CD8-positive, alpha-beta memory T cell (primary cell): ENCODE measurements at places on chromosomes 12 and 14. TPM values are rescaled to one million over a fixed set of nuclear protein-coding genes. Genes with fewer than 3 reads are reported as not detected.

- DNase-seq, result no peak
- H3K4me3 ChIP-seq, result no peak overlapping the region
- H3K36me3 ChIP-seq, result no peaks in the 10 kb centered on the region
- no peak overlapping the region for H3K27ac ChIP-seq
These were observed 6.3 kb upstream of the EMP1 start for GRCh38 chr12:13190275-13190674.

- peaks cover 3% of the 10 kb centered on the region for H3K27me3 ChIP-seq
- no peak overlapping the region for H3K4me3 ChIP-seq
- no peaks in the 10 kb centered on the region for H3K36me3 ChIP-seq
- no peak overlapping the region for H3K27ac ChIP-seq
These were observed 115.4 kb upstream of the VRK1 start for GRCh38 chr14:96681829-96682228.

- H3K27ac ChIP-seq, result no peak overlapping the region
- H3K4me1 ChIP-seq, result no peaks in the 10 kb centered on the region
- DNase-seq, result no peak
- H3K4me3 ChIP-seq, result no peak overlapping the region
- H3K36me3 ChIP-seq, result no peaks in the 10 kb centered on the region
These were observed 397.7 kb downstream of the PDZRN4 start for GRCh38 chr12:41585784-41586183.

DNA sequence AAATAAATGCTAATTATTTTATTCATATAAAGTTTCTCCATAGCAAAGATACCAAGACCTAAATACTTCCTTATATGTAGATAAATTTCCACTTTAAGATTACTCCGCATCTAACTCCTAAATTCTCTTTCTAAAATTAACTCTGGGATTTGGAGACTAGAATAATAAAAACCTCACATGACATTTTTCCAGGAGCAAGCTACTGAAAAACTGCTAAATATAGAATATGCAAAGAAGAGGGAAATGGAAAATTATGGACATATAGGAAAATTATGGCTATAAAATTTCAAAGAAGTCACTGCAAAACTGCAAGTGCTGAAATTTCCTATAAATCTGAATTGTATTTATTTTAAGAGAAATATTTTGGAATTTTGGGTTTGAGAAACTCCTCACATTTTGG, 186.2 kb downstream of the DUSP6 start:
- peaks cover 6% of the 10 kb centered on the region for H3K4me1 ChIP-seq
- no peak overlapping the region for H3K4me3 ChIP-seq
- H3K27me3 ChIP-seq, result no peaks in the 10 kb centered on the region
- H3K27ac ChIP-seq, result no peak overlapping the region

GRCh38 chr14:63573581-63573980, 30.4 kb upstream of the PPP2R5E start:
- H3K27ac ChIP-seq, result no peak overlapping the region
- DNase-seq, result no peak
- H3K36me3 ChIP-seq, result no peaks in the 10 kb centered on the region
- no peak overlapping the region for H3K4me3 ChIP-seq
- no peaks in the 10 kb centered on the region for H3K4me1 ChIP-seq
- H3K27me3 ChIP-seq, result no peaks in the 10 kb centered on the region

GRCh38 chr12:58026426-58026825, 85.1 kb downstream of the ATP23 start:
- no peak for DNase-seq
- no peak overlapping the region for H3K27ac ChIP-seq
- H3K36me3 ChIP-seq, result no peaks in the 10 kb centered on the region
- no peak overlapping the region for H3K4me3 ChIP-seq

- no peaks in the 10 kb centered on the region for H3K36me3 ChIP-seq
- H3K27me3 ChIP-seq, result no peaks in the 10 kb centered on the region
- no peak overlapping the region for H3K4me3 ChIP-seq
- no peak for DNase-seq
- no peaks in the 10 kb centered on the region for H3K4me1 ChIP-seq
These were observed 36.2 kb downstream of the CMAS start for GRCh38 chr12:22082190-22082701.

DNA sequence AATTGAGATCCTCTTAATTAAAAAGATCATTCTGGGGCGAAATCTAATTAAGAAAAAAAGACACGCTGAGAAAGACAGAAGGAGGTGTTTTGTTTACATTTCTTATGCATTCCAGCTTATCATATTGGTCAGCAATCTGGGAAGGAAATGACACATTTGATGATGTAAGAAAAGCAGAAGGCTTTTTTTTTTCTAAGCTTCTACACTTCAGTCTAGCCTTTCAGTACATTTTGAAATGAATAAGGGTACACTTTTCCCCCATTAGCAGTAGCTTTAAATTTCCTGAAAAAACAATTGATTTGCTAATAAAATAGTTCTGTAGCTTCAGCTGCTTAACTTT, 5.9 kb upstream of the GSC start:
- no peak overlapping the region for H3K27ac ChIP-seq
- H3K36me3 ChIP-seq, result no peaks in the 10 kb centered on the region
- no peaks in the 10 kb centered on the region for H3K4me1 ChIP-seq
- no peak for DNase-seq
- no peak overlapping the region for H3K4me3 ChIP-seq
- peaks cover 57% of the 10 kb centered on the region for H3K27me3 ChIP-seq

- no peaks in the 10 kb centered on the region for H3K36me3 ChIP-seq
- no peaks in the 10 kb centered on the region for H3K4me1 ChIP-seq
- DNase-seq, result no peak
- H3K4me3 ChIP-seq, result no peak overlapping the region
These were observed 73.2 kb downstream of the TTC6 start for GRCh38 chr14:37668646-37669045.

- H3K4me3 ChIP-seq, result no peak overlapping the region
- DNase-seq, result no peak
- H3K27ac ChIP-seq, result no peak overlapping the region
- H3K4me1 ChIP-seq, result no peaks in the 10 kb centered on the region
These were observed 42.2 kb upstream of the TBX3 start for GRCh38 chr12:114726092-114726710.

- no peak for DNase-seq
- H3K4me1 ChIP-seq, result no peaks in the 10 kb centered on the region
These were observed 131.3 kb downstream of the SLC5A8 start for GRCh38 chr12:101078536-101079285.

GRCh38 chr14:104505085-104506074, 74.2 kb upstream of the C14orf180 start:
- H3K4me3 ChIP-seq, result no peak overlapping the region
- H3K27ac ChIP-seq, result no peak overlapping the region
- no peaks in the 10 kb centered on the region for H3K4me1 ChIP-seq
- H3K36me3 ChIP-seq, result no peaks in the 10 kb centered on the region
- DNase-seq, result no peak
- no peaks in the 10 kb centered on the region for H3K27me3 ChIP-seq

- no peaks in the 10 kb centered on the region for H3K27me3 ChIP-seq
- H3K36me3 ChIP-seq, result no peaks in the 10 kb centered on the region
- no peak overlapping the region for H3K27ac ChIP-seq
- no peak overlapping the region for H3K4me3 ChIP-seq
- no peaks in the 10 kb centered on the region for H3K4me1 ChIP-seq
These were observed 255.7 kb downstream of the BTG1 start for GRCh38 chr12:91889910-91890309.

GRCh38 chr12:81722004-81722403, 37.1 kb downstream of the PPFIA2 start:
- peaks cover 3% of the 10 kb centered on the region for H3K27me3 ChIP-seq
- no peak overlapping the region for H3K4me3 ChIP-seq
- no peak for DNase-seq
- no peaks in the 10 kb centered on the region for H3K36me3 ChIP-seq
- H3K4me1 ChIP-seq, result no peaks in the 10 kb centered on the region
- no peak overlapping the region for H3K27ac ChIP-seq

GRCh38 chr14:20857630-20858261, 33.4 kb upstream of the RNASE3 start:
- H3K36me3 ChIP-seq, result no peaks in the 10 kb centered on the region
- DNase-seq, result peak; percentile 65
- no peak overlapping the region for H3K4me3 ChIP-seq
- H3K27me3 ChIP-seq, result peaks cover 5% of the 10 kb centered on the region
- no peak overlapping the region for H3K27ac ChIP-seq
- H3K4me1 ChIP-seq, result no peaks in the 10 kb centered on the region

GRCh38 chr14:91897106-91897701, 29.9 kb upstream of the TC2N start:
- H3K27ac ChIP-seq, result no peak overlapping the region
- DNase-seq, result no peak
- H3K36me3 ChIP-seq, result no peaks in the 10 kb centered on the region
- no peak overlapping the region for H3K4me3 ChIP-seq
- no peaks in the 10 kb centered on the region for H3K27me3 ChIP-seq
- peaks cover 22% of the 10 kb centered on the region for H3K4me1 ChIP-seq

- H3K27me3 ChIP-seq, result no peaks in the 10 kb centered on the region
- no peak overlapping the region for H3K4me3 ChIP-seq
These were observed 295.3 kb upstream of the SOX5 start for GRCh38 chr12:24244801-24245200.

DNA sequence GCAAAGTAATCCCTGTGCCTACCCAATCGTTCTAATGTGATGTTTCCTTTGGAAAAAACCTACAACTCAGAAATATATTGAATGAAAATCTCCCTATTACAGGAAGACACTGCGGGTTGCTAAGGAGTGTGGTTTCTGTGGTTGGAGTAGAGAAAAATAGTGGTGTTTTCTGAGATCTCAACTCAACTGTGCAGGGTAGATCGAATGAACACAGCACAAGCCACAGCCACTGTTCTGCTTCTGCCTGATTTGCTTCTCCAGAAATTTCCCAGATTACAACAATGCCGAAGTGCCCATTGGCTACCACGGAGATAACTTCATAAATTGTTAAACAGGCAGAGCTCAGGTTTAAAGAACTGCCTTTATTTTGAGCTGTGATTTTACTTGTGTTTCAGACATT, 480.4 kb downstream of the DIO2 start:
- DNase-seq, result no peak
- H3K36me3 ChIP-seq, result no peaks in the 10 kb centered on the region
- no peak overlapping the region for H3K4me3 ChIP-seq
- no peak overlapping the region for H3K27ac ChIP-seq
- H3K27me3 ChIP-seq, result no peaks in the 10 kb centered on the region

GRCh38 chr12:39846971-39847650, 227.5 kb upstream of the ABCD2 start:
- H3K4me3 ChIP-seq, result no peak overlapping the region
- H3K36me3 ChIP-seq, result no peaks in the 10 kb centered on the region
- no peak for DNase-seq
- no peaks in the 10 kb centered on the region for H3K27me3 ChIP-seq

DNA sequence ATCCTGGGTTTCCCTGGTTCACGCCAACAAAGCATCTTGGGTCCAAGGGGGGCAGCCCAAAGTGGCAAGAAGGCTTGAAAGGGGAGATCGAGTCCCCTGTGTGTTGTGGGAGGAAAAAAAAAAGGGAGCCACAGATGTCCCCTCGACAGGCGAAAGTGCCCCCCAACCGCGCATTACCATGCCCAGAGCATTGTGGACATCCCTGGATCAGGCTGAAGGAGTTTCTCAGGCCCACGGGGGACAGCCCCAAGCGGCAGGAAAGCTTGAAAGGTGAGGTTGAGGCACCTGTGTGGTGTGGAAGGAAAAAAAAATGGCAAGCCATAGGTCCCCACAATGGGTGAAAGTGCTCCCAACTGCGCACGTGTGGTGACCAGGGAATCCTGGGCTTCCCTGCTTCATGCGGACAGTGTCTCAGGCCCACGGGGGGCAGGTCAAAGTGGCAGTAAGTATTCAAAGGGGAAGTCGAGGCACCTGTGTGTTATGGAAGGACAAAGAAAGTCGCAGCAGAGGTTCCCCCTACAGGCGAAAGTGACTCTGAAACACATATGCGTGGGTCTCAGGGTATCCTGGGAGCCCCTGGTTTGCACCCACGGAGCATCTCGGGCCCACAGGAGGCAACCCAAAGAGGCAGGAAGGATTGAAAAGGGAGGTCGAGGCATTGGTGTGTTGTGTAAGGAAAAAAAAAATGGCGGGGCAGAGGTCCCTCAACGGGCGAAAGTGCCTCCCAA, 580.1 kb downstream of the ALG10 start:
- H3K4me3 ChIP-seq, result no peak overlapping the region
- no peaks in the 10 kb centered on the region for H3K36me3 ChIP-seq
- H3K27me3 ChIP-seq, result no peaks in the 10 kb centered on the region
- no peak for DNase-seq

GRCh38 chr12:10214136-10214894, 1.6 kb downstream of the GABARAPL1 start:
- peak overlapping the region; percentile 56 for H3K4me3 ChIP-seq
- H3K27me3 ChIP-seq, result no peaks in the 10 kb centered on the region
- H3K36me3 ChIP-seq, result no peaks in the 10 kb centered on the region
- no peak for DNase-seq
- H3K4me1 ChIP-seq, result peaks cover 20% of the 10 kb centered on the region
- H3K27ac ChIP-seq, result peak overlapping the region; percentile 99

DNA sequence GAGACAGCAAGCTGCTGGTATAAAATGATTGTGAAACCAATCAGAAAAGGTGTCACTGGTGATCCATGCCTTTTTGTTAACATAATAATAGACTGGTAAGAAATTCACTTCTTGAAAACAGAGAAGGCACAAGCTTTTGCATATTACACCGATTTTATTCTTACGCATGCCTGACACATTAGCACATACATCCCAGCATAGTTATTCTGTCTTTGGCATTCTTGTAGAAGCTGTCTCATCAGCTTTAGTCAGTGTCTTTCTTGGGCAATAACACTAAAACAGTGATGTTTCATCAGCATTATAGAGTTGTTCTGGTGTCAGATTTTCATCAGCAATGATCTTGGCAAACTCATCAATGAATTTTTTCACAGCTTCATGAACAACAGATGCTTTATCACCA, 283.4 kb upstream of the TMTC1 start:
- H3K27me3 ChIP-seq, result no peaks in the 10 kb centered on the region
- no peaks in the 10 kb centered on the region for H3K4me1 ChIP-seq
- H3K27ac ChIP-seq, result no peak overlapping the region

DNA sequence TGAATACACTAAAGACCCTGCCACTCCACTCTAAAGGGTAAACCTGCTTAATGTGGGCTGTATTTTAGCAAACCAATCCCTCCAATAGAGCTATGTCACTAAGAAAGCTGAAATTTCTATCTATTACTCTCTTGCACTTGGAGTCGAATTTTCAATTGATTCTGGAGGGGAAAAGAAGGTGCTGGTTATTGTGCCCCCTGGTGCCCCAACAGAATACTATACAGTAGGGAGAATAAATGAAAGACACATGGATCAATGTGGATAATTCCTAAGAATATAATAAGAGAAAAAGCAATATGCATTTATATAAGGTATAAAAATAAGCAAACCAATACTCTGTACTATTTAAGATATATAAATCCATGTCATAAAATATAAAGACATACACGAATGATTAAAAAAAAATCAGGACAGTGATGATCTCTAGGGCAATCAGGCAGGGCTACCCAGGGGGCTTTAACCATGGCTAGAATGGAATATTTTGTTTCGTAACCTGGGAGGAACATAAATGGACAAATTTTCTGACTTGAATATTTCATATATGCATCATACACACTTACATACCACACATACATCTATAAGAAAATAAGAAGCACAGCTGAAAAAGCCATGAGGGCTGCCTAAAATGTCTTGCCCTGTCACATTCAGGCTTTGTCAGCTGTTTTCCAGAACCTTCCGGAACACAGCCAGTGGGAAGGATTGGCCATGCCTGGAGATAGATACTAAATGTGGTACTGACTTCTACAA, 54.4 kb downstream of the EFCAB11 start:
- H3K36me3 ChIP-seq, result no peaks in the 10 kb centered on the region
- H3K27ac ChIP-seq, result no peak overlapping the region
- no peak overlapping the region for H3K4me3 ChIP-seq
- H3K4me1 ChIP-seq, result no peaks in the 10 kb centered on the region
- H3K27me3 ChIP-seq, result no peaks in the 10 kb centered on the region

Gene MYO1H
- not detected for total RNA-seq

Gene TSPAN19
- total RNA-seq, result not detected

Gene GZMB
- 2,724 TPM for total RNA-seq

Gene PROX2
- 0.24 TPM for total RNA-seq

Gene SLC6A15
- total RNA-seq, result not detected

Gene TCP11L2
- total RNA-seq, result 13.0 TPM

Gene DRAM1
- 8.9 TPM for total RNA-seq

Gene DTX1
- total RNA-seq, result 2.2 TPM

Gene GNPTAB
- total RNA-seq, result 62.1 TPM

Gene RNASE11
- total RNA-seq, result not detected
